ENCODE measurements at places on chromosomes 16 and 17.
A peak's percentile ranks its signal among the peaks of the same experiment; 100 is the strongest.

- DNase-seq: no peak
Measured at GRCh38 chr17:40374821-40375498, 10.4 kb upstream of the GJD3 start.

- no peak for DNase-seq
Measured at GRCh38 chr16:73204359-73205152, 156.6 kb upstream of the ZFHX3 start.

DNA sequence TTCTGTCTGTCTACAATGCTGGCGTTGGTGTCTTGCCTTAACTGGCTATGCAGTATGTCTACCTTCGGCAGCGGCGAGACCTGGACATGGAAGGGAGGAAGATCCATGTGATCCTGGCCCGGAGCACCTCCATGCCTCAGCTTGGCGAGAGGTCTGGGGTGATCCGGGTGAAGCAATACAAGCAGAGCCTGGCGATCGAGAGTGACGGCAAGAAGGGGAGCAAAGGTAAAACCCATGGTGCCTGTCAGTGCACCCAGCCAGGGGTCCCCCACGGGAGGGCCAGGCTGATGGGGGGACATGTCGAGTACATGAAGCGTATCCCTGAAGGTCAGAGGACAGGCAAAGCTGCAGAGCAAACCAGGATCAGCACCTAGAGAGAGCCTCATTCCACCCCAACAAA is 22.8 kb downstream of the PCTP start:
- DNase-seq: no peak

DNA sequence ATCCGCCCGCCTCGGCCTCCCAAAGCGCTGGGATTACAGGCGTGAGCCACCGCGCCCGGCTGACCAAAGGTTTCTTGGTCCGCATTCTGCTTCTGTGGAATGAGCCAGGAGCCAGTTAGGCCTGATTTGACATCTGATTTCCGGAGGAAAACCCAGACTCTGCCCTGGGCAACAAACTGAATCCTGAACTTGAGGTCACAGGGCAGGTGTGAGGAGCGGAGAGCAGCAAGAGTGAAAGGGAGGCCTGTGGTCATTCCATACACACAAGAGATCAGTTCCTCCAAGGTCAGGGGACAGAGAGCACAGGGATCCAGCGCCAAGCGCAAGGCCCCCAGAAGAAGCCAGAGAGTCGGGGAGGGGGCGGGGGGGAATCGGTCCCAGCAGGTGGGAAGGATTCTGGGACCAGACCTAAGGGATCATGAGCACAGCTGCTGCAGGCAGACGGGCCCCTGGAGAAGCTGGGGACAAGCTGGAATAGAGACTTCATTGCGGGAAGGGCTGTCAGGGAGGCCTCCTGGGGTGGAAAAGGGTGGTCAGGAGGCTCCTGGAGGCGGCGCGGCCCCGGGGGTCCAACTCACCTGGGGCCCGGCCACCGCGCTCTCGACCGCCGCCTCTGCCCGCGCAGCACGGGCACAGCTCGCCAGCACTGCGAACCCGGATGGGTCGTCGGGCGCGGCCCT is 436 bp downstream of the SHPK start:
- DNase-seq: no peak

DNA sequence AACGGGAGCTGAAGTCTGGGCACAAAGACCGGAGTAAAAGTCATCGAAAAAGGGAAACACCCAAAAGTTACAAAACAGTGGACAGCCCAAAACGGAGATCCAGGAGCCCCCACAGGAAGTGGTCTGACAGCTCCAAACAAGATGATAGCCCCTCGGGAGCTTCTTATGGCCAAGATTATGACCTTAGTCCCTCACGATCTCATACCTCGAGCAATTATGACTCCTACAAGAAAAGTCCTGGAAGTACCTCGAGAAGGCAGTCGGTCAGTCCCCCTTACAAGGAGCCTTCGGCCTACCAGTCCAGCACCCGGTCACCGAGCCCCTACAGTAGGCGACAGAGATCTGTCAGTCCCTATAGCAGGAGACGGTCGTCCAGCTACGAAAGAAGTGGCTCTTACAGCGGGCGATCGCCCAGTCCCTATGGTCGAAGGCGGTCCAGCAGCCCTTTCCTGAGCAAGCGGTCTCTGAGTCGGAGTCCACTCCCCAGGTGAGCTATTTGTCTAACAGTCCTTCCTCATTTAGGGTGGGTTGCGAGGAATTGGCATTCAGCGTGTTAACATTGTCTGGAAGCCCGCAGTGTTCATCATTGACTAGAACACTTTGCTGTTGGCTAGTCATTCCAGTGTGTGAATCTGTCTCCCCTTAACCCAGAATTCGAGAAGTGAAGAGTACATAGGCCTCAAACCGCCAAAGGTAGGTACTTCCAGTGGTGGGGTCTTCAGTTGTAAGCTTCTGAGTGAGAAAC is 1.5 kb downstream of the CDK12 start:
- DNase-seq: peak; percentile 11

DNA sequence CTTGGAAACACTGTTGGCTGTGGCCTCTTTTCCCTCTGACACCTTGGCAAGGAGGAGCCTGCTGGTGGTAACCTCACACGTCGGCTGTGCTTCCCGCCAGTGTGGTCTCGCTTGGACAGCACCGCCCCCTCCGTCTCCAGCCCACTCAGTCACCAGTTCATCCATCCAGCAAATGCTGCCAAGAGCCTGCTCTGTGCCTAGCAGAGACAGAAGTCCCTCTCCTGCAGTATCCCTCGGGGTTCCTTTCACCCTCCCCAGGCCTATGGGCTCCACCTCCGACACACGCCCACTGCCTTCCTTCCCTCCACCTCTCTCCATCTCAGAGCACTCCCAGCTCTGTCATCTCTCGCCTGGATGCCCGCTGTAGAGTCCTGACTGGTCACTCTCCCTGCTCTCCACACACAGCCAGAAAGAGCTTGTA is 12.3 kb downstream of the CACNG4 start:
- DNase-seq: no peak

DNA sequence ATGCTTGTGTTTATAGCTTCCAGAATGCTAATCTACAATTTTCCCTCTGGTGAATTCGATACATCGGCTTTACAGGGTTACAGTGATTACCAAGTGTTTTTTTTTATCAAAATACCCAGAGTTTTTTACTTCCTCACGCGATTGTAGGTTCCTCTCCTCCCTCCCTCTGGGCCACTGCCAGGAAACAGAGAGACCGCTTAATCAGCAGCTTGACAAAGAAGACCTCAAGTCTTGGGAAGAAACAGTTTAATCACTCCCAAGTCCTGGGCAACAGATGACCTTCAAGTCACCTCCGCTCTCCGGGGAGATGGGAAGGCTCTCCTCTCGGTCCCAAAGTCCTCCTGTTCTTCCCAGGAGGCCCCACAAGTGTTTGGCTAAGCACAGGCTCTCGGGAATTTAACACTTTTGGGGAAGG is 23.5 kb downstream of the SMTNL2 start:
- no peak for DNase-seq

- DNase-seq: peak; percentile 73
Measured at GRCh38 chr17:78925234-78925633, at the start of gene TIMP2. TIMP2 (minus strand) TSS chr17:78925387; CDS start chr17:78925088, 299 bp downstream.
